ENCODE measurements at places on chromosomes 12 and 14.

DNA sequence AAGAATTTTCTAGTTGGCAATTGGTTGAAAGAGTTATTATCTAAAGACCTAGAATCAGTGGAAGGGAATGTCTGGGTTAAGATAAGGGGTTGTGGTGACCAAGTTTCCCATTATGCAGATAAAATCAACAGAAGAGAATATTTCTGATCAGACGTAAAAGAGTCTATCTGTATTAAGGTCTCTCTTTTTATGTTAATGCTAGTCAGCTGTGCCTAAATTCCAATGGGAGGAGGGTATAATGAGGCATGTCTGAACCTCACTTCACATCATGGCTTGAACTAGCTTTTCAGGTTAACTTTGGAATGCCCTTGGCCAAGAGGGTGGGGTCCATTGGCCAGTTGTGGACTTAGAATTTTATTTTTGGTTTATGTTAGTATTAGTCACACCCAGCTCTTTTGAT is 34.3 kb upstream of the CHST11 start:
- no peak for DNase-seq

GRCh38 chr14:86217523-86217922 is 687.6 kb downstream of the FLRT2 start:
- no peak for DNase-seq

GRCh38 chr12:58458102-58458501 is 462.2 kb downstream of the LRIG3 start:
- no peak for DNase-seq

DNA sequence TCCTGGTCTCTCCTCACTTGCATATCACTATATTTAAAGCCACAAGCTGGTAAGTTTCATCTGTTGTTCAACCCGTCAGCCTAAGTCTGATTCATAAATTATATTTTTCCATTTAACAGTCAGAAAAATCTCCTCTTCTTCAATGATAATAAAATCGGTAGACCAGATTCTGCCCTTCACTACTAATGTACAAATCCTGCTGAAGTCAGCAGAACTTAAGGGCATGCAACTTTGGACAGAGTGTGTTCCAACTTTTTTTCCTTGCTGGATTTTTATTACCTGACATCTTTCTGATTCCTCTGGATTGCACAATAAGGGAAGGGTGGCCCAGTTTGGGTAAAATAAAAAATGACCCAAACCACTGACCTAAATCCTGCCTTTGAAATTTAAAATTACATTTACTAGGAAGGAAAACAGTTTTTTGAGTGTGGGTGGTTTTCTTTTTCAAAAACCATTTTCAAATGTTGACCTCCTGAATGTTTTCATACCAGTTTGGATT is 125.4 kb upstream of the DIO2 start:
- no peak for DNase-seq

- DNase-seq, result no peak
Observed at GRCh38 chr12:42145197-42145549, 499 bp upstream of the GXYLT1 start.

DNA sequence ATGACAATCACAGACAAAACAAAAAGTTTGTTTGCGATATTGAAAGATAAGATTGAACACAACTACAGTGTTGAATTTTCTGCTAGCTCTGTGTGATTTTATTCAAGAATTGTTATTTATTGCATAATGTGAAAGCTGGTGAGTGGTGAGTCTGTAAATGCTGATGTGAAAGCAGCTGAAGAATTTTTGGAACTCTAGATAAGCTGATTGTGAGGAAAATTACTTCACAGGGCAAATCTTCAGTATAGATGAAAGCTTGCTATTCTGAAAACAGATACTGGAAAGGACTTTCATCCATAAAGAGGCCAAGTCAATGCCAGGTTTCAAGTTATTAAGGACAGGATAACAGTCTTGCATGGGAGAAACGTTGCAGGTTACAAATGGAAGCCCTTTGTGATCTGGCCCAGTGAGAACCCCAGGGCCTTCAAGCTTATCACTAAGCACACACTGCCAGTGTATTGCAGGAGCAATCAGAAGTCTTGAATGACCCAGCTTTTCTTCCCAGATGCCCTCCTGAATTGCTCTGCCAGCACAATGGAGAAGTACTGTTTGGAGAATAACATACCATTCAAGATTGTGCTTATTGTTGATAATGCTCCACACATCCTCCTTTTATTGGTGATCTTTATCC is 153.7 kb downstream of the PCNX1 start:
- DNase-seq, result no peak

GRCh38 chr14:86683561-86683960 is 1153.6 kb downstream of the FLRT2 start:
- no peak for DNase-seq

DNA sequence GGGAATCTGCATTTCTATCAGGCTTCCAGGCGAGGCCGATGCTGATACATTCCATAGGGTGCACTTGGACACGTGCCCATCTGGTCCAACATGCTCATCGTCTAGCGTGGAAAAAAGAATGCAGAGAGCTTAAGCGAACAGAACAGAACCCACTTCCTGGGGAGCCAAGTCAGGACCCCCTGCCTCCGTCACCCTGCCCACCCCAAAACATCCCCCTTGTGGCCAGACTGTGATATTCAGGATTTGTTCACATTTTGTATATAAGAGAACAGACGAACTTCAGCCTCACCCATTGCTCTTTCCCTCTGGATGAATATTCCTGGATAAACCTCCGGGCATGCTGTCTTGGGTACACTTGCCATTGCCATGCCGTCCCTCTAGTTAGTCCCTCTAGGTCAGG is 4.3 kb upstream of the PIWIL1 start:
- DNase-seq, result no peak

- no peak for DNase-seq
Observed at GRCh38 chr14:29098656-29099055, 332.1 kb downstream of the FOXG1 start.

GRCh38 chr14:68392393-68393141 is 400.3 kb downstream of the ZFP36L1 start:
- DNase-seq, result no peak
